Liver (tissue), 10 donors: ENCODE measurements at places on chromosomes 2 and 18.

- DNase-seq = no peak
Observed at GRCh38 chr2:19955544-19956422, 34.1 kb downstream of the WDR35 start.

DNA sequence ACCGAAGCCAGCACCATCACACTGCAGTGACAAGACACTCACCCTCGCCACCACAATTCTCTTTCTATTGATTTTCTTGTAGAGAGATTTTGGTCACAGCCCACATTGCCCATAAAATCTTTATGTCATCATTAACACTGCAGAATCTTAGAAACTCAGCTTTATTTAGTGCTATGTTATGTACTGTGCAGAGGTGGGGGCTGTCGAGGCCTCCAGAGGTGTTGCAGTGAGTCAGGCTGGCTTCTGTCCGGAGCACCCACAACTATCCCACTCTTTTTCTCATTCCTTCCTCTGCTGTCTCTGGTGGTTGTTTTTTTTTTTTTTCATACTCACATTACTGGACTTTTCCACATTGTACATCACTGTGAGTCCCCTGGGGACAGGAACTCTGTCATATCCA lies 677.4 kb upstream of the HS6ST1 start:
- DNase-seq = no peak

DNA sequence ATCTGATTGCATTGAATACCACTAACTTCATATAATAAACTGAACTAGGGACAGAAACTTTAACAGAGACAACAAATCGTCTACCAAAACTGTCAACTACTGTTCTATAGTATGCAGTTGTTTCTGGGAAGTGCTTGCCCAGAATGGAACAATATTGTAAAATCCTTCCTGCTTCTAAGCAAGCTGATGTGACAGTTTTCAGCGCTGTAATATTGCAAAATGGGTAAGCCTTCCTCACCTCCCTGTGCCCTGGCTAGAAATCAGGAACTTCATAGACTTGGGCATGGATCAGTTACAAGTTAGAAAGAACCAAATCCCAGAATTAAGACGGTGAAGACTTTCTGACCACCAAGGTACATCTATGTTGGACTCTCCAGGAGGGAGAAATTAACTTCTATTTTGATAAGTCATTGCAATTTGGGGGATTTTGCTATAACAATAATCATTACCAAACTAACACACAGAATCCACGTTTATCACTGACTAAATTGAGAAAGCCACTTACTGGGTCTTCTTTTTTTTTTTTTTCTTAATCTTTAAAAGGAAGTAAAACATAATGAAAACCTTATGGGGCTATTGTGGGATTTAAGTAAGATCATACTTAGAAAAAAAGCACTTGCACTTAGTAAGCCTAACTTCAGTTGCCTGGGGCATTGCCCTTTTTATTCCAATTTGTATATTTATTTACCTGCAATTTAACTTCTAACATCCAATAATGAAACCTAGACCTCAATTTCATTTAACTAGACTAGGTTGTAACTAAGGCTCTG lies 261.5 kb downstream of the TRIB2 start:
- DNase-seq = no peak

- DNase-seq = no peak
Observed at GRCh38 chr2:2238726-2239269, 92.3 kb downstream of the MYT1L start.

- DNase-seq = no peak
Observed at GRCh38 chr2:101706121-101706818, 8.8 kb downstream of the MAP4K4 start.
